Foreskin keratinocyte (primary cell): ENCODE measurements at places on chromosomes 2 and 18. TPM values are rescaled to one million over a fixed set of nuclear protein-coding genes. Genes with fewer than 3 reads are reported as not detected.

DNA sequence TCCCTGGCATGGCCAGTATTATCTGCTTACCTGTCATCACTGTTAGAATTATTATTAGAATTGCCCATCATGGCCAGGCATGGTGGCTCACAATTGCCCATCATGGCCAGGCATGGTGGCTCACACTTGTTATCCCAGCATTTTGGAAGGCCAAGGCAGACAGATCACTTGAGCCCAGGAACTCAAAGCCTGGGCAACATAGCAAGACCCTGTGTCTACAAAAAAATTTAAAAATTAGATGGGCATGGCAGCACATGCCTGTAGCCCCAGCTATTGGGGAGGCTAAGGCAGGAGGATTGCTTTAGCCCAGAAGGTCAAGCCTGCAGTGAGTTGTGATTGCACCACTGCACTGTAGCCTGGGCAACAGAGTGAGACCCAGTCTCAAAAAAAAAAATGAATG is 27.4 kb upstream of the ID2 start:
- no peak for DNase-seq

GRCh38 chr18:46718501-46719341 is 38.1 kb downstream of the ST8SIA5 start:
- DNase-seq: no peak

DNA sequence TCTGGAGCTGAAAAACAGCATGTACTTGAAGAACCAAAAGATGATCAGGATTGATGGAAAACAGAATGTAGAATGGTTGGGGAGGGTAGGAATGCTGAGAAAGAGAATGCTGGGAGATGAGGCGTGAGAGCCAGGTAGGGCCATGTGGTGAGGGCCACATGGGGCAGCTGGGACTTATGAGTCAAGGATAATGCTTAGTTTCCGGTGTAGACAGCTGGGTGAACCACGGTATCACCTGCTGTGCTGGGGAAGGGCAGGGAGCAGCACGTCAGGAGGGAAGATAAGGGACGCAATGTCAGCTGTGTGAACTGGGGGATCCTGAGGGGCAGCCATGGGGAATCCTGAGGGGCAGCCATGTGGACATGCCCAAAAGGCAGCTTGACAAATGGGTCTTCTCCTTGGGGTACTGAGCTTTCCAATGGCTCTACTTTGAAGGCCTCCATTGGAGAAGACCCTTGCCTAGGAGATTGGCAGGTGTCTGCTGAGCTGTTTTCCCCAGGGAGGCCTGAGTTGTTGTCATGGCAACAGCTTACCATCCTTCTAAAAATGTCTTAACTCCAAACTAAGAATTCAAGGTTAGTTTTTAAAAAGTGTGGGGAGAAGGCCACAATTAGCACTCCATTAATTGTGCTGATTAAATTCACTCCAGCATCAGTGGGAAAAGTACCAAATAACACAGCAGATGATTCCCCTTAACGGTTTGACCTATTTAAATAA is 51.1 kb downstream of the MTHFD2 start:
- no peak for DNase-seq

DNA sequence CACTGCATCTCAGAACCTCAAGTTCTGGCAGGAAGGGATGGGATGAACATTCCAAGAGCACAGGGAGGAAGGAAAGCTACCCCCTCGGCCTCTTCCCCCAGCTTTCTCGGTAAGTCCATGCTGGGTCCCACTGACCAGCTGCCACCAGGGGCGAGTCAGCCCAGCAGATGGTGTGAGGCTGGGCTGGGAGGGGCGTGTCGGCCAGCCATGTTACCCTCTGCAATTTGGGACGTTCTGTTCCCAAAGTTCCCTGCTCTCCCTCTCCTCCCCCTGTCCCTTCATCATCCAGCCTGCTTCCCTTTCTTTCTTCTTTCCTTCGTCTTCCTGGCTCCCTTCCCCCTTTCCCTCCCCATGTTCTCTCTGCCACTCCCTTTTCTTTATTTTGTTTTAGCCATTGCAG is 74.3 kb upstream of the TNP1 start:
- no peak for DNase-seq

Gene ZDBF2
- 4.0 and 5.2 TPM in 2 replicates for total RNA-seq

GRCh38 chr2:16654833-16655444 is 10.7 kb downstream of the CYRIA start:
- DNase-seq: no peak
